Choroid plexus epithelial cell (primary cell): ENCODE measurements at places on chromosomes 6 and 20.

DNA sequence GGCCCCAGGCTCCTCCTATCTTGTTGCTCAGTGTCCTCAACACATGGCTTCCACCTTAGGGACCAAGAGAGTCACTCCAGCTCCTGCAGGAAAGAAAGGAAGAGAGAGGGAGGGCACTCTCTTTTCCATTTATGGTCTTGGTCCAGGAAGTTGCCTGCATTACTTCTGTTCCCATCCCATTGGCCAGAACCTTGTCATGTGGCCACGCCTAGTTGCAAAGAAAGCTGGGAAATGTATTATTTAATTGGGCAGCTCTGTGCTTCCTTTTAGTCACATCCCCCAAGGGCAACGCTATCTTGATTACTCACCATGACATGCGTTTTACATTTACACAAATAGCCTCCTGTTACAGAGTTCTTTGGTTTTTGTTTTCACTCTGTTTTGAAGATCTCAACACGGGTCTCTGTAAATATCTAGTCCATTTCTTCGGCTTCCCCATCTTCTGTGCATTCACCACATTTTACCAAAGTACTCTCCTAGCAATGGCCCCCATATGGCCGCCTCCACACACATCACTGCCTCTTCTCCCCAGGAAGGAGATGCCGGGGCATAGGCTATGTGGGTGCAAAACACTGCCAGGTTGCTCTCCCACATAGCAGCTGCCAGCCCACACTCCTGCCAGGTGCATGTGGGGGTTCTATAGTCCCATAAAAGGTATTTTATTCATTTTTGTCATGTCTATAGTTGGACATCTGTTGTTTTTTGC is 35.7 kb upstream of the ZMYND8 start:
- peak; percentile 94 for DNase-seq

GRCh38 chr6:87837444-87837843 is 135.4 kb upstream of the AKIRIN2 start:
- no peak for DNase-seq

GRCh38 chr20:64131406-64131805 is 24.0 kb upstream of the NPBWR2 start:
- peak; percentile 24 for DNase-seq

DNA sequence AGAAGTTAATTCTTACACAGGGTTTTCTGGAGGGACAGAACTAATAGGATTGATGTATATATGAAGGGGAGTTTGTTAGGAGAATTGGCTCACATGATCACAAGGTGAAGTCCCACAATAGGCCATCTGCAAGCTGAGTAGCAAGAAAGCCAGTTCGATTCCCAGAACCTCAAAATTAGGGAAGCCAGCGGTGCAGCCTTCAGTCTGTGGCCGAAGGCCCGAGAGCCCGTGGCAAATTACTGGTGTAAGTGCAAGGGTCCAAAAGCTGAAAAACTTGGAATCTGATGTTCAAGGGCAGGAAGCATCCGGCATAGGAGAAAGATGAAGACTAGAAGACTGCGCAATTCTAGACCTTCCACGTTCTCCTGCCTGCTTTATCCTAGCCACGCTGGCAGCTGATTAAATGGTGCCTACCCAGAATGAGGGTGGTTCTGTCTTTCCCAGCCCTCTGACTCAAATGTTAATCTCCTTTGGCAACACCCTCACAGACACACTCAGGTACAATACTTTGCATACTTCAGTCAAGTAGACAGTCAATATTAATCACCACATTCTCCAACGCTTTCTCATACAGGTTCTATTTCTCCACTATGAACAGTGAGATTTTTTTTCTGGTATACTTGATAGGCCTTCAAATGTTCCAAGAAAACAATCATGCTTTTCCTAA is 357.0 kb downstream of the LAMA2 start:
- no peak for DNase-seq

GRCh38 chr6:3310051-3310448 is 51.3 kb downstream of the PSMG4 start:
- no peak for DNase-seq

GRCh38 chr6:148616841-148617240 is 130.0 kb upstream of the UST start:
- no peak for DNase-seq

- DNase-seq = peak; percentile 45
Measured at GRCh38 chr6:63636518-63637021, 968 bp downstream of the PHF3 start.

GRCh38 chr6:112482373-112482772 is 135.2 kb downstream of the RFPL4B start:
- no peak for DNase-seq

GRCh38 chr20:53083411-53083810 is 111.3 kb downstream of the TSHZ2 start:
- no peak for DNase-seq

DNA sequence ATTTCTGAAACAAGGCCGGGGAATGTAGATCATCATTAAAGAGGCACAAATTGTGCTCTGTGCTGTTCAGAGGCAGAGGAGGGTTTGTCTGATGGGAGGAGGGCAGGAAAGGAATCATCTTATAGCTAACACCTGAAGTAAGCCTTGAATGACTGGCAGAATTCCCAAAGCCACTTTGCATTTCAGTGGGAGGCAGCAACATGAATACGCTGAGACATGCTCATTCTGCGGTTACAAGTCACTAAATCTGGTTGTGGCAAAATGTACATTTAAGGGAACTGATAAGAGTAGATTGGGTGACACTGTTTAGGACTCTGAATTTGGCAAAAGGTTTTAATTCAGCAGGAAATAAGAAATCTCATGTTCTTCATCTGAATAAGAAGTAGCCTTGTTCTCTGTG is 4.4 kb upstream of the COL19A1 start:
- peak; percentile 4 for DNase-seq

DNA sequence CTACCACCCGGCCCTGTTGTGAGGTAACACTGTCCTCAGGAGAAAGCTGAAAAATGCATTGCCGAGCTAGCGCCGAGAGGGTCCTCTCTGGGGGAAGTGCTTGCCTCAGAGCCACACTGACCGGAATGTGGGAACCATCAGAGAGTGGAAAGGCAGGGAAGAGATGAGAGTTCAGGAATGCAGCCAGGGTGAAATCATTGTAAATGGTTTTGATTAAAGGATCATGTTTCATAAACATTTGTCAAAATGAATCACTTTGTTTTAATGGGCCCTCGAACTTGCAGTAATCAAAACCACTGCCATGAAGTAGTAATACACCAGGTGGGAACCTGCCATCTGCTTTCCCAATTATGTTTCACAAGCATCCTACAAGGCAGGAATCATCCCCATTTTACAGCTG is 16.9 kb upstream of the IL17F start:
- peak; percentile 49 for DNase-seq

GRCh38 chr6:142030115-142030619 is 102.6 kb upstream of the GJE1 start:
- peak; percentile 63 for DNase-seq
